ENCODE measurements at places on chromosomes 4 and X. TPM values are rescaled to one million over a fixed set of nuclear protein-coding genes. Genes with fewer than 3 reads are reported as not detected.

Gene NLGN3
- 0.31 TPM for total RNA-seq

Gene PDZD4
- total RNA-seq: 0.10 TPM

Gene SPATA4
- total RNA-seq: 1.4 TPM

GRCh38 chr4:153514001-153514526 is 47.9 kb downstream of the TMEM131L start:
- ATAC-seq: peak; percentile 38

DNA sequence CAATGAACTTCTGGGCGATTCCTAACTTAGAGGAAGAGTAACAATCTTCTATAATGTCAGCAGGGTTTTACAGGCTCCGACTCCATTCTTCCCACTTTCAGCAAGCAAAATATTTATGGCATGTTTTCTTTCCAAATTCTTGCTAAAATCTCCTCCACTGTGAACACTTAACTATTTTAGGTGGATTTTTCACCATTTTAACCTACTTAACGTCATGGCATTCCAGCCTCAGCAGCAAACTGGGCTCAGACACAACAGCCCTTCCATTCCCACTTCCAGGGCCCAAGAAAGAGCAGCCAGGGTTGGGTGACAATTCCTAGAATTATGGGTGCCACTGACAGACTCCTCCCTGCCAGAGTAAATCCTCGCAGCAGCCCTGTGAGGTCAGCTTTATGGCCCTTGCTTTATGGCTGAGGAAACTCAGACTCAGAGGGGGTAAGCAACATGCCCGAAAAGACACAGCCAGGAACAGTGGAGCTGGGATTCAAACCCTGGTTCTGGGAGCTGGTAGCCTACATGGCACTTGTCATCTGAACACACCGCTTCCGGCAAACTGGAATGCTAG is 112.8 kb upstream of the MAP3K15 start:
- no peak for ATAC-seq

DNA sequence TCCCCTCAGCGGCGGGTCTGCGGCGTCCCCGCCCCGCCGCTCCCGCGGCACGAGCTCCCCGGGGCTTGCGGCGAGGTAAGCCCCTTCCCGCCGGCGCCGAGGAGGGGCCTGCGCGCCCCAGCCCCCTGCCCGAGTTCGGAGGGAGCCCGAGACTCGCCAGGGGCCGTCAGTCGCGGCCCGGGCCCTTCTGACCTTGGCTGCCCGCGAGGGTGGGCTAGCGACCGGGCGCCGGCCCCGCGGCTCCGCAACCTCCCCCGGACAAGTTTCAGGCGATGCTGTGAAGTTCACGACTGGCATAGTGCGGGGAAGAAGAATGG is 554 bp downstream of the CDKL5 start:
- ATAC-seq: no peak

- no peak for ATAC-seq
These were observed 50.0 kb downstream of the LUZP4 start for GRCh38 chrX:115339441-115340025.

GRCh38 chr4:105306158-105306781 is 159.6 kb downstream of the TET2 start:
- peak; percentile 33 for ATAC-seq
